Endothelial cell (in vitro differentiated cells): ENCODE measurements at places on chromosomes 13 and 19. TPM values are rescaled to one million over a fixed set of nuclear protein-coding genes. Genes with fewer than 3 reads are reported as not detected.

The LENG9 gene
- 3.4 TPM for total RNA-seq

The KIR2DL1 gene
- not detected for total RNA-seq

The MADCAM1 gene
- total RNA-seq, result 6.5 TPM

The IL12RB1 gene
- total RNA-seq, result not detected

The C1QTNF9 gene
- not detected for total RNA-seq

The CCL25 gene
- total RNA-seq, result not detected

The ATP12A gene
- 0.64 TPM for total RNA-seq

The LIPE gene
- 5.5 TPM for total RNA-seq

The OR4F17 gene
- not detected for total RNA-seq
